ENCODE measurements at places on chromosomes 4 and X. TPM values are rescaled to one million over a fixed set of nuclear protein-coding genes. Genes with fewer than 3 reads are reported as not detected.
A peak's percentile ranks its signal among the peaks of the same experiment; 100 is the strongest.

PRICKLE3 gene
- 13.9 TPM for total RNA-seq

VBP1 gene
- total RNA-seq, result 73.6 TPM

- DNase-seq, result no peak
Measured at GRCh38 chrX:50736656-50737055, 77.3 kb downstream of the SHROOM4 start.

GNRHR gene
- total RNA-seq, result not detected

CCSER1 gene
- total RNA-seq, result 1.1 TPM

- DNase-seq, result no peak
Measured at GRCh38 chr4:67632492-67632891, 68.5 kb downstream of the UBA6 start.

DNA sequence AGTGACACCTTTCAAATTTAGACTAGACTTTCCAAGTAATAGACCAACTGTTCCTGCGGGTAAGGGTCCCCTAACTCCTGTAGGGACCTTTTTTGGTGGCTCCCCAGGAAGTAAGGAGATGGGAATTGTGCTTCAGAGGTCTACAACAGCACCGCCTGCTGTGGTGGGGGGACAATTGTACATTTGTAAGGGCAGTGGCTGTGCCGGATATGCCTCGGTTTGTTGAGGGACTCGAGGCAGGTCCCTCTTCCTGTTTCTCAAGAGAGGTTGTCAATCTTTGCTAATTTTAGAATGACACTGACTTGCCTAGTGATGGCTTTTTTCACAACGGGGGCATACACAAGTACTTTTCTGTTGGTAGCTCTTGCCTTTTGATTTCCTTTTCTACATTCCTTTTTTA is 15.5 kb upstream of the HSD17B11 start:
- DNase-seq, result no peak

F9 gene
- not detected for total RNA-seq

DNA sequence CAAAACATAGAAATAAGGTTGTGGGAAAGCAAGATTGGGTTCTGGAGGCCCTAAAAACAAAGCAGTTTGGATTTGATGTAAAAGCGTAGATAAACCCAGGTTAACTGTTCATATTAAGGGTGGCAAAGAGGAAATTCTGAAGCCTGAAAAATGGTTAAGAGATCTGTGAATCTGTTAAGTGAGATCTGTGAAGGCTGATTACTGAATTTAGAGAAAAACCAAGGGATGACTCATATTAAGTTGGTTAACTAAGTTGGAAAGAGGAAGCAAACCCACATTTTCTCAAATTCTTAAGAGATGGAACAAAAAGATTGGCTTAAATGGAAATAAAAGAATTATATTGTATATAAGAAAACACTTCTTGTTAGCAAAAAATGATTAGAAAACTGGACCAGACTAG is 22.8 kb downstream of the GPAT3 start:
- DNase-seq, result no peak

GLRA3 gene
- 0.28 TPM for total RNA-seq

TMEM35A gene
- 1.4 TPM for total RNA-seq

FAM47A gene
- not detected for total RNA-seq

MGAT4D gene
- total RNA-seq, result not detected

TNIP3 gene
- total RNA-seq, result not detected

- no peak for DNase-seq
Measured at GRCh38 chrX:9878146-9878820, 88.9 kb upstream of the CLDN34 start.

CC2D2A gene
- 12.9 TPM for total RNA-seq

HPSE gene
- total RNA-seq, result 0.78 TPM

RPGR gene
- total RNA-seq, result 6.8 TPM

CXXC4 gene
- 0.67 TPM for total RNA-seq

DNA sequence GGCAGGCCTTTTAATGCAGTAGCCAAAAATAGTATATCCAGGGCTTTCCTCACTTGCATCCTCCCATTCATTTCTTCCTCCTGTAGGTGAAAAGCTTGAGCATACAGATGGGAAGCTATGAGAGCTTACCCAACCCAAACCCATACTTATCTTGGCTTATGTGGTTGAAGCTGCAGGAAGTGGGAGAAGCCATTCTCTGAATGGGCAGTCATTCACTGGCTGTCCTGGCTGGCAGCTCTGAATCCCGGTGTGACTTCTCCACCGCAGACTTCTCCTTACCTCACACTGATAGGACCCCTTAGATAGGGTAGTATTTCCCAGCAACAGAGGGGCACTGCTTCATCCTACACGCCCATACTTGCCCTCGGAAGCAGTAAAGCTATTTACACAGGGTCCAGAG is 125.4 kb downstream of the AMMECR1 start:
- DNase-seq, result no peak

DNA sequence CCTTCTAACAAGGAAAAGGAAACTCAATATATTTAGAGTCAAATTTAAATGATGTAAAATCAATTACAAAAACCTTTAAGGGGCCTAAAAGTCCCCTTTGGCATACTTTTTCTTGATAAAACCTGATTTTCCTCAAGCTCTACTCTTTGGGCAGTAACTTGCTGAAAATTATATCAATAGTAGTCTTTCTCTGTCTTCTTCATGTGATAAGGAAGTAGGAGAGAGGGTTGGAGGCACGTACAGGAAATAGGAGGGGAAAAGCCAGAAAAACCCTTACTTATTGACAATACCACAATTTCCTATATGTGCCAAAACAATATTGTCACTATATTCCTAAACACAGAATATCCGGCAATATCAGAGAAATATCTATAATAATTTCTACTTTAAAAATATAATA is 9.6 kb downstream of the RHOH start:
- no peak for DNase-seq

DNA sequence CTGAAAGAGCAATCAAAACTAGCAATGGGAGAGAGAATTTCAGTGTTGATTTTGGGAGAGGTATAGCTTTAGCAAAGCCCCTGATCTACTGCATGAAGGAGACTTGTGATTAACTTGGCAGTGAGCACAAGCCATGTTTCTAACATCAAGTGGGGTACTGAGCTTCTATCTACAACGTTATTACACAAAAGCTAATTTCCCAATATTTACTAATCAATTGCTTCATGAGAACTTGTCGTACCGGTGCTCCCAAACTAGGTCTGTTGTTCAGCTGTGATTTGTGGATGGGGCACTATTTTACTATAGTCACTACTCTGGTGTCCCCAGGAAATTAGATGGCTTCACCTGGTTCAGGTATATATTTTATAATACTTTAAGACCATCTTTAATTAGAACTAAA is 16.2 kb downstream of the ANK2 start:
- no peak for DNase-seq

GRCh38 chr4:189988877-189989431 is 38.1 kb downstream of the FRG2 start:
- DNase-seq, result peak; percentile 27

HPRT1 gene
- total RNA-seq, result 22.2 TPM

- DNase-seq, result no peak
Measured at GRCh38 chr4:74947798-74948197, 14.9 kb downstream of the PARM1 start.

DNA sequence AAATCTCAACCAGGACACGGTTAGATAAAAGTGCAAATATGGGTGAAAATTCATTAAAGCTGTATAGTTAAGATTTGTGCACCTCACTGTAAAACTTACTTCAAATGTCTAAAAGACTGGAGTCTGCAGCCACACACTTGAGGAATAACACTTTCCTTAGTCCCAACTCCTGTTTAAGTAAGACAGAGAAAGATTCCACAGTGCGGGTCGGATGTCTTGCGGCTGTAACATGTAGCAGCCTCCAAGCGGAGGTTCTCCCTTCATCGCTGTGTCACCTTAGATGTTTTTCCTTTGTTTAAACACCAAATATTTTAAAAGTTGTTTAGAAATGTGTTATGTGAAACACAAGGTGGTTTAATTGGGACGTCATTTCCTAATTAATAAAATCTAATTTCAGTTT is 905 bp upstream of the MAEA start:
- peak; percentile 50 for DNase-seq

DNA sequence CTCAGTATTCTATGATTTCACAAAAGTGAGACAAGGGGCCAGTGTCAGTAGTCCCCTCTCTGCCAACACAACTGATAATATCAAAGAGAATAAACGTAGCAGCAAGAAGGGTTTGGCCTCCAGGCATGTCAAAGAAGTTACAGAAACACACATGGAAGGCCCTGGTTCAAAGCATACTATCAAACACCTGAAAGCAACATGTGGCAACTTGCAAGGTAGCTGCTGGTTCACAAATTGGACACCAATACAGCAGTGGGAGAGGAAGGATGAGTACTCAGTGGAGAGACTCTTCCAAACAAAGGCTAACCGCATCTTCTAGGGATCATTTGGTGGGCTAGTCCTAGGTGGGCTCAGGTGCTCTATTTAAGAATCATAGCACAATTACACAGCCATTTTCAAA is 74.9 kb upstream of the MAOA start:
- no peak for DNase-seq

DNA sequence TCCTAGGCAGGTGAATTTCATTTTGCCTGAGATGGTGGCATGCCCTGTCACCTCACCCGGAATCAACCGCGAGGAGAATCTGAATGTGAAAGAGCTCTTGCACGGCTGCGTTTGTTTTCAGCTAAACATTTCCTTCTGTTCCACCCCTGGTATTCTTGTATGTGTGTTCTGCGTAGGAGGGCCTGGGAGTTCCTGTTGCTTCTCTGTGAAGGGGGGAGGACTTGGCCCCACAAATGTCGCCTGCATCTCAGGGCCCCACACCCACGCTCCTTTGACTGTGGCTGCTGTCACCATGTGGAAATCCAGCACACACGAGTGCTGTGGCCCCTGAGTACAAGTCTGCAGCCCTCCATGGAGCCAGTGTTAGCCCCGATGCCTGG is 45.8 kb upstream of the CLCN4 start:
- no peak for DNase-seq

- no peak for DNase-seq
Measured at GRCh38 chr4:169256856-169257761, 13.6 kb downstream of the SH3RF1 start.

PRRG1 gene
- 16.4 TPM for total RNA-seq

DNA sequence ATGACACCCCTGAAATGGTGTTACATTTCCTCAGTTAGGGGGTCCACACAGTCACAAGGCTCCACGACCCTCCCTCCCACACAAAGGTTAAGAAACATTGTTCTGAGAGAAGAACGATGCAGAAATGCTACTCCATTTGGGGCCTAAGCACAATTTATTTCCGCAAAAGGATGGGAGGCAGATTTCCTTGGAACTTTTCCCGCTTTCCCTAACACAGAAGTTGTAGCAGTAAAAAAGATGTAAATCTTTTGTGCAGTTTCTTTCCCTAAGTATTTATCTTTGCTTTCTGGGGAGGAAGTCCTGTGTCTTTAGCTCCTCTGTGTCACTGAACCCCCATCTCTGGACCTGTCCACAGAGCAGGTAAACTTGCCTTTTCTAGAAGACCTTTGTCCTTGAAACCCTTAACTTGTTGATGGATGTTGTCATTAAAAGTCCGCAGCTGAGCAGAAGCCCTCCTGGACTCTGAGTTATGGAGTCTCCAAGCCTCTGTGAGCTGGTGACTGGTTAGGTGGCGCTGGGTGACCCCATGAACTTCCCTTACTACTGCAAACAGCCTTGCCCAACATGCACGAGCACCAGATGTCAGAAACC is 67.2 kb upstream of the SHISA3 start:
- no peak for DNase-seq

BEX5 gene
- 5.5 TPM for total RNA-seq

GRCh38 chr4:11701966-11702725 is 273.5 kb upstream of the HS3ST1 start:
- DNase-seq, result no peak

Measured in H7 (cell line).